GM06990 (cell line): ENCODE measurements at places on chromosomes 6 and 20.

GRCh38 chr20:51789434-51789833 is 12.9 kb downstream of the SALL4 start:
- no peak for DNase-seq

GRCh38 chr6:82365016-82365795 is 1.6 kb downstream of the TPBG start:
- DNase-seq, result peak; percentile 56

DNA sequence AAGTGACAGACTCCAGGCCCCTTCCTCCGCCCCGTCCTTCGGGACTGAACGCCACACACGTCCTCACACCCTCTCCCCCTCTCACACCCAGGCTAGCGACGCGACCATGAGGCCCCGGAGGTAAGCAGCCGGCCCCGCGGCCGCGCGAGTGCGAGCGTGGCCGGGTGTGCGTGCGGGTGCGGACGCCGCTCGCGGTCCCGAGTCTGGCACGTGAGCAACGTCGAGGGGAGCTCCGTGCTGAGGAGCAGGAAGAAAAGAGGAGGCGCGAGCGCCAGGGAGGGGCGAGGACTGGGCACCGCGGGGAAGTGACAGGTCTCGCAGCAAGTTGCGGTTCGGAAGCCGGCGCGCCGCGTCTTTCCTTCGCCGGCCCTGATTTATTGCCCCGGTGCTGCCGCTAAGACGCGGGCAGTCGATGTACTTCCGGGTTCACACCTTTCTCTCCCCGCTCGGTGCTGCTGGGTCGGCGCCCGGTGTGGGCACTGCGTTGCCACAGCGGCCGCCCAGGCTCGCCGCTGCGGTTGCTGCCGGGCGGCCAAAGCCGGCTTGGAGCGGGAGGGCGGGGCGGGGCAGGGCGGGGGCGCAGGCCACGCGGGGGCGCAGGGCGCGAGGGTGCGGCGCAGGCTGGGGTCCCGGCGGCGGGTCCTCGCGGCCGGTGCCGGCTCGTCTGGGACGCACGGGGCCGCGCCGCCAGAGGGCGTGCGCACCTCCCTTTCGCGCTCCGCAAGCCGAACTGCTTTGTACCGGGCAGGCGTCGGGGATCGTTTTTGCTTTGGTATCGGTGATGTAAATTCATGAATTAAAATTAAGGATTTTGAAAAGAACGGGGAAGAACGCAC is 15.8 kb upstream of the LIN28B start:
- peak; percentile 53 for DNase-seq

DNA sequence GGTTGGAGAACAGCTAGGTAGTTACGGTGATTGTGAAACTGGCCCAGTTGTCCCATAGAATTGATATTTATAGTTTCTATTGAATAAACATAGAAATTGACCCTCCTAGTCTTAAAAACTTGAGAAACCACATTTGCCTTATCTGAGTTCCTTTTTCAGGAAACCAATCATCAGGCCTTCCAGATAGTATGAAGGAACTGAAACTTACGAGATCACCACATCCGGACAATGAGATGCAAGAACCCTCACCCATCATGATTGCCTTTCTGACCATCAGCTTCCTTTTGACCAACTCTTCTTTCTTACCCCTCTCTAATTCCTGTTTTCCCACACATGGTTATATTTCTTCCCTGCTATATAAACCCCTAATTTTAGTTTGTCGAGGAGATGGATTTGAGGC is 21.8 kb downstream of the SLC35F1 start:
- DNase-seq, result no peak

DNA sequence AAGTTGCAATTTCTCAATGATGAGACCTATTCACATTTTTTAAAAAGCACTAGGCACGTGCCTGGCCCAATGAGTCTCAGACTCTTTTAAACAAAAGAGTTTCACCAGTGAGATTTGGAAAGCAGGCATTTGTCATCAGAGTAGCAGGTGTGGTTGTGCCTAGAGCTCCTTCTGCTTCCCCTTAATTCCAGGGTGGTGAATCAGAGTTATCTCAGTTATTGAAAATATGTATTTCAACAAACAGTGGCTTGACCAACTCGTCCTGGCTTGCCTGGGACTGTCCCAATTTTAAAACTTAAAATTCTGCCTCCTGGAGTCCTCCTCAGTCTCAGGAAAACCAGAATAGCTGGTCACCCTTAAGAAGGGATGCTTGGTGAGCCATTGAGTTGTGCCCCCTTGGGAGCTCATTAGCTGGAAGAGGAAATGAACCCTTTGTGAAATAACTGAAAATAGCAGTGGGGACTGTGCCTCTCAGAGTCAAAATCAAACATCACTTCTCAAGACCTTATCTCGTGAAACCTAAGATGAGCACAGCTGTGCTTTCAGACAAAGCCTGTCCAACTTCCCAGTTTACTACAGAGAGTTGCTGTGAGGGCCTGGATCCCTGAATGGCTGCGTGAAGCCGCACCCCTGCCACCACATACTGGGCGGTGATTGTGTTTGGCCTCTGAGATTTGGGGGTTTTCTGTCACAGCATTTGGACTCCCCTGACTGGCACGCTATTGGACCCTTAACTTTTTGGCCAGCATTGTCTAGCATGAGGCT is 116.3 kb downstream of the ANKRD60 start:
- peak; percentile 72 for DNase-seq

DNA sequence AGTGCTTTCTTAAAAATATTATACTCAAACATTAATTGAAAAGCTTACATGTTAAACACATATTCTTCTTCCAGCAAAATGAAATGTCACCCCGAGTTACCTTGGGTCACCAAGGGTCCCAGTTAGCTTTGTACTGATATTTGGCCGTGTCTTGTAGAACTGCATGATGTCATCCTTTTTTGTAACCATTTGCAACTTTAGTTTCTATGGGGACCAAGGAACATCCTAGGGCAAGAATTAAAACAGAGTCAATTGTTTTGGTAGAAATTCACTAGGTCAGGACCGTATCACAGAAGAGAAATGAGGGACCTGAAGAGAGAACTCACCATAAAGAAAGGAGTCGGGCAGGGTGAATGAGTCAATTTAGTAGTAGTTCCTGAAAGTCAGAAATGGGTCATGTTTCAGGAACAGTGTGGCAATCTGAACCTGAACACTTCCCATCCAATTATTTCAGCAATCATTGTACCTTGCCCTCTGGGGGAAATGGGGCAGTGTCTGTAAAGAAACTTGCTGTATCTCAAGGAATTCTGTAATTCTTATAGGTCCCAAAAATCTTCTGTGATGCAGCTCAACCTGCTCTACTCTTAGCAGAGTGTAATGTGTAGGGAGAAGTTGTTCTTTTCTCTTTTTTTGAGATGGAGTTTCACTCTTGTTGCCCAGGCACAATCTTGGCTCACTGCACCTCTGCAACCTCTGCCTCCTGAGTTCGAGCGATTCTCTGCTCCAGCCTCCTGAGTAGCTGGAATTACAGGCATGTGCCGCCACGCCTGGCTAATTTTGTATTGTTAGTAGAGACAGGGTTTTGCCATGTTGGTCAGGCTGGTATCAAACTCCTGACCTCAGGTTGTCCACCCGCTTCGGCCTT is 5.3 kb upstream of the AKAP7 start:
- no peak for DNase-seq

- no peak for DNase-seq
These were observed 36.5 kb downstream of the SGK1 start for GRCh38 chr6:134281388-134281787.

GRCh38 chr6:33197431-33198048 is 2.9 kb downstream of the RXRB start:
- peak; percentile 40 for DNase-seq

GRCh38 chr6:34696189-34696738 is 303 bp downstream of the ILRUN start:
- DNase-seq, result no peak

DNA sequence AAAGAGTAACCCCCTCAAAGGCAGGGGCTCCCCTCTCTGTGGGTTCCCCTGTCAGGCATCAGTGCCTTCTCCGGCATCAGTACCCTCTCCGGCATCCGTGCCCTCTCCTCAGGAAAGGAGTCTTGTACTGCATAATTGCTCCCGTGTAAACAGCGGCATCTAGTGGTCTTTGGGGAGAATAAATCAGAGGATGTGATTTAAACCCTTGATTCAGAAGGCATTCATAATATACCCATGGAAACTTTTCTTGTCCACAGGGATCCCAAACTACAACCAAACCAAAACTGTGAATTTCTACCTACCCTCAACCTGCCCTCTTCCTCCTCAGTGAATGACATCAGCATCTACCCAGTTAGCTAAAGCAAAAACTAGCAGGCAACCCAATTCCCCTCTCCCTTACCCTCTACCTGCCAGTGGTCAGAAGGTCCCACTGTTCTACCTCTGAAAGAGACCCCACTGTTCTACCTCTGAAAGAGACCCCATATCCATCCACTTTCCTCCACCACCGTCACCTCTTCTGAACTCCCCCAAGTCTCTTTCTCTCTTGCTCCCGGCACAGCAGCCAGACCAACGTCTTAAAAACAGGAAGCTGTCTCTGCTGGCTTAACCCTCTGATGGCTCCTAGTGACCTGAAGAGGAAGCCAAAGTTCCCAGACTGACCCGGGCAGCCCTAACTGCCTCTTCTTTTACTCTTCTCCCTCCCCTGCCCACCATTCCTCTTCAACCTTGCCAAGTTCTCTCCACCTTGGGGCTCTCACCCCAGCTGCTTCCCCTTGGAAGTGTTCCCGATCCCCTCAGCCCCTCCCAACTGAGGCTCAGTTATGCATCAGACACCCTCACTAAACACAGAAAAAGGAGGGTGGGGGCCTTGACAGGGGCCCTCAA is 27.2 kb downstream of the UBE2V1 start:
- DNase-seq, result peak; percentile 38

DNA sequence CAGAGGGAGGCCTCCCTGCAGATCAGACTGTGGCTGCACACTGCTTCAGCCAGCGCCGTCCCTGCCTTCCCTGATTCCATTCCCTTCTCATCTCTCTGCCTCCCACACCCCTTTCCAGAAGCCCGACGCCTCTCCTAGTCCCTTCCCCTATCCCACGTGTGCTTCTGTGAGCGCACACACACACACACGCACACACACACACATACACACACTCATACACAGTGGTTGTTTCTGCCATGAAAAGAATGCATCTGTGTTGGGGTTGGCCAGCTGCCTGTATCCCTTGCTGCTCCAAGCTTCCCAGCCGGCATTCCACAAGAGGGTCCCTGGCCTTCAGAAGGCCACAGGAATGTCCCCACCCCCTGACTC is 51.7 kb downstream of the MOCS1 start:
- no peak for DNase-seq

GRCh38 chr6:20929283-20929682 is 395.0 kb downstream of the CDKAL1 start:
- DNase-seq, result no peak

- no peak for DNase-seq
These were observed 28.3 kb downstream of the PPP1R16B start for GRCh38 chr20:38833857-38834164.

DNA sequence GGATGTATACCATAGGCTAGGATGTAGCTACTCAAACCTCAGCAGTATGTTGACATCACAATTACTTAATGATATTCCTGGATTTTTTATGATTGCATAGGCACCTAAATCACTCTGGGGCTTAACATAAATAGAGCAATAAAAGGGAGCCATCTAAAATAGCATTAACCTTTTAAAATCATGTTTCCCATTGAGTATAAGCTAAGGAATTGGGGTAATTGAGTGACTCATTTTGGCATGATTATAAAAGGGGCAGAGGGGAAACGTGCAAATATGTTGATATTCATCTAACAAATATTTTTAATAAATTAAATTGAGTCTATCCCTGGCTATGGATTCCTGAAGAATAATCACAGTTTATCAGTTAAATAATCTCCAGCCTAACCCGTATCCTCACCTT is 74.0 kb upstream of the ADGRF1 start:
- no peak for DNase-seq
